ENCODE measurements at places on chromosomes 4 and X. TPM values are rescaled to one million over a fixed set of nuclear protein-coding genes. Genes with fewer than 3 reads are reported as not detected.

DNA sequence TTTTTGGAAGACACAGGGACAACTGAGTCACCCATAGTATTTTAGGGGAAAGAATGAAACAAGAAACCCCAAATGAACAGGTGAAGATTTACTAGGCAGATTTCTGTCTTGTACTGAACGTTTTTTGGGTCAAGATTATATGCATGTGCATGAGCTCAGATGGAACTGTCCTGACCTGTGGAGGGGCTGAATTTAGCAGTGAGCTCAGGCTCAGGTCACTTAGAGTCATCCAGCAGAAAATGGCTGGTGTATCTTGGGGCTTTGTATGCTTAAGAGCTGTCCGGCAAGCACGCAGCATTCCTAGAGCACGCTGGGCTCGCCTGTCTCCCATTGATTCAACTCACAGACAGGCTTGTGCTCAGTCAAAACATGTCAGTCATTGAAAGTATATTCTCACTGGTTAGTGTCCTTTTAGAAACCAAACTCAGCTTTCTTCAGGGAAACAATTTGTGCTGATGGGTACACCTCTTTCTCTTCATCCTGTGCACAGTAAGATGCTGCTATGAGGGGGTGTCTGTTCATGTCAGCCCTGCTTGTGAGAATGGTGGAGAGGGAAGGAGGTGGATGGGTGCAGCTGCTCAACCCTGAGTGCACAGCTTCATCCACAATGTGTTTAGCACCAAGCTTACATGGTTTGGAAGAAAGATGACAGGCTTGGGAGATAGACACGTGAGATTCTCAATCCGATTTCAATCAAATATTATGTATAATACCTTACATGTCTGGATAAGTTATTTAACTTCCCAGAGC is 47.5 kb upstream of the PDLIM3 start:
- DNase-seq = no peak

GRCh38 chr4:128244379-128244778 is 43.2 kb downstream of the PGRMC2 start:
- no peak for DNase-seq

GRCh38 chr4:55363691-55364351 is 17.8 kb downstream of the SRD5A3 start:
- DNase-seq = no peak

IDUA gene
- 20.8 TPM for total RNA-seq

AMTN gene
- not detected for total RNA-seq

SYN1 gene
- not detected for total RNA-seq

BCLAF3 gene
- total RNA-seq = 5.6 TPM

Data from Karpas-422 (cell line).